ENCODE measurements at places on chromosomes 1 and 21.

DNA sequence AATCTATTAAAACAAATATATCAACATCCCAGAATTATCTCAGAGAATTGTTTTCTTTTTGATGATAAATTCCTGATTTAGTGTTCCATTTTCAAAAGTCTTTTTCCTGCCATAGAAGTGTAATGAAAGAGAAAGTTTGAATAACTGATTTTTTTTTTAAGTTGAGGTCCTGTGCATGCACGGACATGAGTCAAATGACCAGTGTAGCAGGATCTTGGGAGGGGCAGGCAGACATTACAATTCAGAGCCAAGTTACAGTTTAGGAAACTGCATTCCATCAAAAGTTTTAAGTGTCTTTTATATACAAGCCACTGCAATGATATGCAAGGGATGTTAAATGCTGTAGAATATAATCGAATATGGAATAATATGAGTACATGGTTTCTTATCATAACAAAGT is 227.5 kb downstream of the HMCN1 start:
- no peak for DNase-seq

GRCh38 chr21:20639026-20639425 is 359.2 kb upstream of the NCAM2 start:
- no peak for DNase-seq

DNA sequence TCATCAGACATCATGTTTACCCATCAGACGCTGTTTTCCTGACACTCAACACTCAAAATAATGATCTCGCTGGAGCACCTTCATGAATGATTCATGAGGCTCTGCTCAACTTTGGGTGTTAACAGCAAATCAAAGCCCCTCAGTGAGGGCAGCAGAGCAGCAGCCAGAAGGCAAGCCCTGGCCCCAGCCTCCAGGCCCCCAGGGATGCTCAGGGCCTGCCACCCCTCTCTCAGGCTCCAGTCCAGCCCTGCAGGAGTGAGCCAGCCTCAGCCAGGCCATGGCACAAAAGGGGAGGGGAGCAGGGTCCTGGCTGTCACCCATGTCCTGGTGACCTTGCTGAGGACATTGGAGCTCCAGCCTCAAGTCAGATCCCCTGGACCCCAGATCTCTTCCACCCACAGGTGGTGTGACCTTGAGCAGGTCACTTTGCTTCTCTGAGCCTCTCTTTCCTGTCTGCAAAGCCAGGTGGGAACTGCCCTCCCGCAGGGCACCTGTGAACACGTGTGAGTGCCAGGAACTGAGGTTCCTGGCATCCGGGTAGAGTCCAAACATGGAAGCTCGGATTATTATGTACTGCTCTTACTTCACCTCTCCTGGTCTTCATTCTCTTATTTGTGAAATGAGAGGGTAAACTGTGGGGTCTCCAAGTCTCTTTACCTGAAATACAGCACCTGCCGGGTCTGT is 161.6 kb upstream of the VAMP3 start:
- no peak for DNase-seq

DNA sequence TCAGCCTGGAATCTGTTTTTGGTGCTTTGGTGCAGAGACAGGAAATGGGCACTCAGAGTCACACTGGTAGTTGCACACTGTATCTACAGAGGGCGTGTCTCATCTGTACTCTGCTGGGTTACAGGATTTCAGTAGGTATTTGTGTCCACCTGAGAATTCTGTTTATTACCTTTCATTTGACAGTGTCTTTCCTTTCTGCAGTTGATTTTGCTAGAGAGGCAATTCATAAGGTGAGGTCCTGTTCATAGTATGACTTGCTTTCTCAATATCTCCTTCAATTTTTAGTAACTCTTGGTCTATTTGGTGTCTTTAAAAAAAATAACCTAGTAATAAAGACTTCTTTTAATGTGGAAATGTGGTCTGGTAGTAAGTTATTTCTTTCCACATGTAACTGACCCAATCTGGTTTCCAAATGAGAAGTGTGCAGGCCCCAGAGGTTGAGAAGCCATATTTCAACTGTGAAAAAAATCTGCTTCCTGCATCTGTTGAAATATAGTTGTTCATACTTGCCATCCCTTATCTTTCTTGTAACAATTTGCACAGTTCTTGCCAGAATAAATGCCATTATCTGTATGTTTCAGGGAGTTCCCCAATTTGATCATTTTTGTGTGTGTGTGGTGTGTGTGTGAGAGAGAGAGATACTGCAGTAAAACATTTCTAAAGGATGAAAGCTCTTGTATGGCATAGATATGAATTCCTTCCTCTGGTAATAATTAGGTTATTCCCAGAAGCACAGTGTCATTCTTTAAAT is 78.4 kb upstream of the DNAJC6 start:
- no peak for DNase-seq

DNA sequence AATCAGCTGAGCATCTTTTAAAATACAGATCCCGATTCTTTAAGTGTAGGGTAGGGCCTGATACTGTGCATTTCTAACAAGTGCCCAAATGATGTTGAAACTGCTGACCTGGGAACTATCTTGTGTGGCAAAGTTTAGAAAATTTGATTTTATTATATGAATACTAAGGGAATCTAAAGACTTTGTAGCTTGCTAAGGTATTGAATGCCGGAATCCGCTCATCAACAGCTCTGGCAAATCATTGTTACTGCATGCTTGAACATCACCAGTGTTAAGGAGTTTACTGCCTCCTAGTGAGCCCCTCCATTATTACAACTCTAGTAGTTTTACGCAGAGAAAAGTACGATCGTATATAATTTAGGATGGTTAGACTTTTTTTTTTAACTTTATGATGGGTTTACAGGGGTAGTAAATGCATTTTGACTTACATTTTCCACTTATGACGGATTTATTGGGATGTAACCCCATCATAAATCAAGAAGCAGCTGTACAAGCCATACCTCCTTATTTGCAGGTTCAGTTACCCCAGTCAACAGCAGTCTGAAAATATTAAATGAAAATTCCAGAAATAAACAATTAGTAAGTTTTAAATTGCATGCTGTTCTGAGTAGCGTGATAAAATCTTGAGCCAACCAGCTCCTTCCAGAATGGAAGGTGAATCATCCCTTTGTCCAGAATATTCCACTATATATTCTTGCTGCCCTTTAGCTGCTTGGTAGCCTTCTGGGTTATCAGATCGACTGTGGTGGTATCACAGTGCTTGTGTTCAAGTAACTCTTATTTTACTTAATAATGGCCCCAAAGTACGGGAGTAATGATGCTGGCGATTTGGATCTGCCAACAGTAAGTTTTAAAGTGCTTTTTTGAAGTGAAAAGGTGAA is 892 bp downstream of the TYW3 start:
- DNase-seq = no peak

GRCh38 chr1:30368651-30369240 is 354.6 kb downstream of the MATN1 start:
- DNase-seq = no peak

- DNase-seq = no peak
Observed at GRCh38 chr1:232450615-232451014, 179.3 kb downstream of the SIPA1L2 start.

GRCh38 chr1:169312084-169312954 is 55.3 kb downstream of the NME7 start:
- DNase-seq = peak; percentile 1

DNA sequence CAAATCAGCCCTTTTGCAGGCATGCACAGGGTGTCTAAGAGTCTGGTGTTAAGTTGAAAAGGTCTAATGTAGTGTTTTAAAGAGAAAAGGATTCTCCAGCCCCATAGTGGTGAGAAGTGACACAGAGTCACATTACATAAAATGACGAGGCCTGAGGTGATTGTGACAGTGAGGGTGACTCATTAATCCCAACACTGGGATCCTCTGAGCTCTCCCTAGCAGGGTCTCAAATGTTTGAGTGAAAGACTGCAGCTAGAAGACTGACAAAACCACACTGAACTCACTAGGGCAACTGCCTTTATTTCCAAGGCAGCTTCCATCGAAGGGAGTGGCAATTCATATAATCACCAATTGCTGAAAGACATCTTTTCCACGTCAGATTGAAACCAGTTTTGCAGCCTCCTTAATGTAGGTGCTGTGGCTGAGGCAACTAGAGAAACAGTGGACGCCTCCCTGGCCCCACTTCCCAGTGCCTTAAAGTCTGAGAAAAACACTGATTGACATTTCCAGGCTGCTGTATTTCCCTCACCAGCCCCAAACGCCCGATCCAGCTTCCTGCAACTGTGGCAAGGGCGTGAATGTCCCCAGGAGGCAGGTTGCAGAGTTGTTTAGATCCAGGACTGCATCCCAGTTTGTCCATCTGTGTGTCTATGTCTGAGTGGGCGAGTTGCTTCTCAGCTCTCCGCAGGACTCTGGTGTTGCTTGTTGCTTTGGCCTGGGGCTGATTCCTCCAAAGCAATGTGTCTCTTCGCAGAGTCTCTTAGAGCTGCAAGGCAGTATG is 81.4 kb downstream of the RUNX1 start:
- DNase-seq = no peak

DNA sequence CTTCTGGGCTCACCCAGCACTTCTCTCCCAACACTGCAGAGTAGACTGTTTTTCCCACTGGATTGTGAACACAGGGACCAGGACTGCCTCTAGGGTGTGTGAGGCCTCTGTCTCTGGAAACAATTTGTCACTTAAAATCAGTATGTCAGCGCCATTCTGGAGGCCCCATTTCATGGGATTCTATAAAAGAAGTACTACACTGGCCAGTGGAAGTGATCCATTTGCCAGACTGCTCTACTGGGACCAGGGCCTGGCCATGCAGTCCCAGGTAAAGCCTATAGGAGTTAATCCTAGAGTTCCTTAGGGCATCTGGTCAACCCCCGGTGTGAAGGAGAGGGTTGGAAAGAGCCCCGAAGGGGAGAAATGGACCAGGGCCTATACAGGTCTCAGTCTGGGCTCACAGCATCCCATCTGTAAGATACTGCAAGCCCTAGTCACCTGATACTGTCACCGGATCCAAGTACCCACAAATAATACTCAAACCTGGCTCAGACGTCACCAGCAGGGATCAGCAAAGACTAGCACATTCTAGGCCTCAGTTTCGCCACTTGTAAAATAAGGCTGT is 245.0 kb downstream of the FOXD2 start:
- DNase-seq = no peak

GRCh38 chr1:84277343-84278059 is 24.0 kb upstream of the SAMD13 start:
- DNase-seq = no peak

- no peak for DNase-seq
Observed at GRCh38 chr1:169698976-169699375, 12.4 kb downstream of the SELL start.

- DNase-seq = no peak
Observed at GRCh38 chr1:161936786-161937185, 86.9 kb downstream of the OLFML2B start.

DNA sequence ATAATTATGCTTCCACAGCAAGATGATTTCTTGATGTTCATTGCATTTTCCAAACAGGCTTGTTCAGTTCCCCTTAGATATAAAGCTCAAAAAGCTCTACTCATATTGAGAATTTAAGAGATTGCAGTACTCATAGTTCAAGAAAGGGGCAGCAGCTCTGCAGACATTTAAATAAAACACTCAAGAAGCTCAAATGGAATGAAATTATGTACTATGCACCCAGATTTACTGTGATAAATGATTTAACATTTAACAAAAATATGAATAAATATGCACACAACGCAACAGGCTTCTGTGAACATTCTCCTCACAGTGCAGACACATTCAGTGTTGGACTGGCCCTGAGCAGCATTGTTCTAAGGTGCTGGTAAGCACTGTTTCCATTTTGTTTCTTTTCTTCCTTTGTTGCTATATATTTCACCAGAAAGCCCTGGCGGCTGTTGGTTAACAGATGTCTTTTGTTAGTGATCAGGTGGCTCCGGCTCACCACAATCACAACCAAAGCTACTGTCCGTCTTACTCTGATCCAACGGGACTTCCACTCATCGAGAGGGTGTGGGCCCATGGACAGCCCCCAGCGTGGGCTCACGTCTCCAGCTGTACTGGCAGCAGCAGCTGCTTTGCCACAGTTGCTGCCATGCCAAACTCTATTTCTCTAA is 1440.3 kb downstream of the NCAM2 start:
- no peak for DNase-seq

DNA sequence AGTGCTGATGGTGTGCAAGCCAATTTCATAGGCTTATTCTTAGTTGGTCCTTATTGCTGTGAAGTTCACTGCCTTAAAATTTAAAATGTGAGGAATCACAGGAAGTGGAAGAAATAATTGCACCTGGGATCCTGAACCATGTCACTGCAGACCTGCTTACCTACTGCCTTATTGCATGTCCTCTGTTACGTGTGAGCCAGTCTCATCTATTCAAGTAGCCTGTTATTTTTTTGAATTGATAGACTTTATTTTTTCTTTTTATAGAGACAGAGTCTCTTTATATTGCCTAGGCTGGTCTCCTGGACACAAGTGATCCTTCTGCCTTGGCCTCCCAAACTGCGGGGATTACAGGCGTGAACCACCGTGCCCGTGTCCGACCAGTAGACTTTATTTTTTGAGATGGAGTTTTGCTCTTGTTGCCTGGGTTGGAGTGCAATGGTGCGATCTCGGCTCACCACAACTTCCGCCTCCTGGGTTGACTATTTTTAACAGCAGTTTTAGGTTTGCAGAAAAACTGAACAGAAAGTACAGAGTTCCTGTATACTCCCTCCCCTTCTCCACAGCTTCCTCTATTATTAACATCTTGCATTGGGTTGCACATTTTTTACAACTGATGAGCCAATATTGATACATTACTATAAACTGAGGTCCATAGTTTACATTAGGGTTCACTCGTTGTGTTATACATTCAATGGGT is 14.0 kb upstream of the DISC1 start:
- no peak for DNase-seq

GRCh38 chr1:117707371-117707770 is 101.5 kb downstream of the TENT5C start:
- no peak for DNase-seq

DNA sequence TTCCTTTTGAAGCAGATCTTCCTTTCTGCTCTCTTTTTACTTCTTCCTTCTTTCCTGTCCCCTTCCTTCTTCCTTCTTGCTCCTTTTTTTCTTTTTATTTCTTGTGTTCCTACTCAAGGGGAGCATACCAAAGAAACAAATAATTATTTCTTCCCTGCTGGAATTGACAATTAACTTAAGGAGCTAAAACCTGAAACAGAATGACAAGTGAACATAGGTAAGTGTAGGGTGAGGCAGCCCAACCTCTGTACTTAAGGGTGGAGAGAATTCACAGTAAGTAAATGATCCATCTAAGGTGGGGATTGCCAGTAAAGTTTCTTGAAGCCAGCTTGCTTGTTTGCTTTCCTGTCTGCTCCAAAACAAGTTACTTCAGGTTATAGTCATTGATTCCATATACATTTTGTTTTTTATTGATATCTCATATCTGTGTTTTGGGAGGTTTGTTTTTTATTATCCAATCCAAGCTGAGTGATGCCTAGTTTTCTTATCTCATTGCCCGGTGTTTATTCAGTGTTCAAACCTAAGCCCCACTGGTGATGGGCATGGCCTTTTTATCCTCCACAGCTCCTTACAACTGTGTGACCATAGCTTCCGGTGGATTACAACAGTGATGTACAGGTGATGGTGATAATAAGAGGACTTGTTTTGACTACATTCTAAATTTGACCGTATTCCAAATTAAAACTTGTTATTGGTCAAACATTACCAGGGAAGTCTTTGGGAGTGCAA is 133.2 kb upstream of the IVNS1ABP start:
- DNase-seq = no peak

GRCh38 chr1:172134087-172134731 is 286.3 kb upstream of the C1orf105 start:
- no peak for DNase-seq

GRCh38 chr21:32331444-32332305 is 33.0 kb downstream of the MRAP start:
- no peak for DNase-seq

- no peak for DNase-seq
Observed at GRCh38 chr1:72397786-72398185, 115.4 kb upstream of the NEGR1 start.

All from stimulated activated CD4-positive, alpha-beta T cell treated with anti-CD3 and anti-CD28 coated beads, Interleukin-12 subunit alpha, Interleukin-12 subunit beta, amount 100 ng/mL, for 24 hours (primary cell).